ENCODE measurements at places on chromosomes 13 and 19. TPM values are rescaled to one million over a fixed set of nuclear protein-coding genes. Genes with fewer than 3 reads are reported as not detected.

SULT2A1 gene
- total RNA-seq = not detected

NOTCH3 gene
- total RNA-seq = 28.5 TPM

- no peak for DNase-seq
Observed at GRCh38 chr13:109645831-109646230, 140.6 kb downstream of the IRS2 start.

GRCh38 chr13:27967736-27968315 lies 1.3 kb downstream of the CDX2 start:
- no peak for DNase-seq

DNA sequence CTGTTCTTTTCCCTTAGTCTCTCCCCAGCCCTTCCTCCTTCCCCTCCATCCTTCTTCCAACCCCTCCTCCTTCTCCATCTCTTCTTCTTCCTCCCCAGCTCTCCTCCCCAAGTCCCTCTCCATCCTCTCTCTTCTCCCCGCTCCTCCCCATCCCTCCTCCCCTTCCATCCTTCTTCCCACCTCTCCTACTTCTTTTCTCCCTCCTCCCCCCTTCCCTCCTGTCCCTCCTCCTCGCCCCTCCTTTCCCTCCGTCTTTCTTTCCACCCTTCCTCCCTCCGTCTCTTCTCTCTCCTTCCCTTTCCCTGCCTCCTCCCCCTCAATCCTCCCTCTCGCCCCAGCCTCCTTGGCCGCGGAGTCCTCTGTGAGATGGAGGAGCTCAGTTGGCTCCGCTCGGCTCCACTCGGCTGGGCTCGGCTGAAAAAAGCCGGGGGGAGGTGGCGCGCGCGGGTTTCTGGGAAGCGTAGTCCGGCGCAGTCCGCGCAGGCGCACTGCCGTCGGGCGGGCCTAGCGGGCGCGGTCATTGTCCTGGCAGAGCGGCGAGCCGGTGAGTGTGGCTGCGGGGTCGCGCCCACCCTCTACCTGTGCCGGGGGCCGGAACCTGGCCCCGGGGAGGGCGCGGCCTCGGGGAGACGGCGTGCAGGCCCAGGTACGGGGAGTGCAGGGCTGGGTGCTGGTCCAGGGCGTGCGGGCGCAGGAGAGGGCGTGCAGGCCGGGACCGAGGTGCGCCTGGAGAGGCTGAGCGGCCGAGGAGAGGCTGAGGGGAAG lies at the start of gene ZNF71:
Gene ZNF71 (plus strand): TSS at position 520 of the 765 bp plus-strand sequence. CDS start 6,257 bp downstream, outside the sequence.
- DNase-seq = peak; percentile 96

DNA sequence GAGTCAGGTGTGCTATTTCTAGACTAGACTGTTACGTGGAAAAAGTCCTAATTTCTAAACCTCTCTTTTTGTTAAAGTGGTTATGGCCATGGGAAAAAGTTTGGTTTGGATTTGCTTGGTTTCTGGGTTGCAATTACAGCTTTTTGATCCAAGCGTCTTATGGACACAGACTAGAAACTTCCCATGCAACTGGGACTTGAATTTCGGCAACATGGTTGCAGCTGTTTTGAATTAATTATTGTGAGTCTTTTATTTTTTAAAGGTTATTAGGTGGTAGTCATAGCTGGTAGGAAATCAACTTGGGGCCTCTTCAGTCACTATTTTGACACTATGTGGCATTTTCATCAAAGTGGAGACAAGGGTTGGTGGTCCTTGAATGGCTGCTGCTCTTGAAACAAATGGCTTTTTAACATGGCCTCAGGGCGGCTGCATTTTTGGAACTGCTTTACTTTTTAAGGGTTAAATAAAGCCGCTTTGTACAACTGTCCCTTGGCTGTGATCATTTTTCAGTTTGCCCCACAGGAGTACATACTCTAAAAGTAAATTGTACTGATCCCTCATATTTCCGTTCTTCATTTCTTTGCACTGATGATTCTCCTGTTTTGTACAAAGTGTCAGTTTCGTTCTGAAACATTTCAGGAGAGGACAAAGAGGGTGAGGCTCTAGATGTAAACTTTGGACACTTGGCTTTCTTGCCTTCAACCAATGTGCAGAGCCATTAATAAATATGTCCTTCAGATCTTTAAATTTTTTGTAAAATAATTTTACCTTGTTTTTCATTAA lies 15.9 kb downstream of the HNRNPM start:
- DNase-seq = no peak

DNA sequence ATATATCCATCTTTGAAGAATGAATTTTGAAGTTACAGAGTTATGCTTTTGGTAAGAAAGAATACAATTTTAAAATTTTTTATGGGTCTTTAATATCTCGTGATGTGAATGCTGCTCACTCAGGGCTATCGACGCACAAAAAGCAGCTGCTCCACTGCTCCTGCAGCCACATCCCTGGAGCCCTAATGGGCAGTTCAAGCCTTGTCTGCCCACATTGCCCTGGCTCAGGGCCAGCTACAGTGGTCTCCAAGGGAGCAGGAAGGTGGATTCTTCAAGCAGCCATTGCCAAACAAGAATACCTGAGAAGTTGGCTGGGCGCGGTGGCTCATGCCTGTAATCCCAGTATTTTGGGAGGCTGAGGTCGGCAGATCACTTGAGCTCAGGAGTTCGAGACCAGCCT lies 85.8 kb downstream of the IPO5 start:
- DNase-seq = no peak

Data from Right ventricle myocardium inferior (tissue), 1 donor.